ENCODE measurements at places on chromosomes 7 and 10.

- DNase-seq = no peak
These were observed 1.6 kb upstream of the IDI1 start for GRCh38 chr10:1050554-1050953.

- no peak for DNase-seq
These were observed 34.5 kb downstream of the DOCK1 start for GRCh38 chr10:126939706-126940105.

DNA sequence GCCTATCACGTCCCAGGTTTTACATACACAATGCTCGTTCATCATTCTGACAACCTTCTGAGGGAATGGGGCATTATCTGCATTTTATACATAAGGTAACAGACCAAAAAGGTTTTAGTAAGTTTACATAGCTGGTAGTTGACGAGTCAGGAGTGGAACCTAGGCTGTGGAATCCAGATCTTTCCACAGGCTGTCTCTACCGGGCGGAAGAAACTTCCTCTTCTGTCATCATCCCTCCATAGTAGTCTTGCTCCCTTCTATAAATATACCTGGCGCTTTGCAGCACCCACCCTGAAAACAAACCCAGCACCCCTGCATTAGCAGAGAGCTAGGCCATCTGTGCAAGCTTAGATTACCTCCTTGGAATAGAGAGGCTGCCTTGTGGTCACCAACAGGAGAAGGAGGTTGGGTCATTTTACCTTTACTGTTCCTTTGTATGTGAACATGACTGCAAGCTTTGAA is 1.3 kb downstream of the TSPAN13 start:
- no peak for DNase-seq

DNA sequence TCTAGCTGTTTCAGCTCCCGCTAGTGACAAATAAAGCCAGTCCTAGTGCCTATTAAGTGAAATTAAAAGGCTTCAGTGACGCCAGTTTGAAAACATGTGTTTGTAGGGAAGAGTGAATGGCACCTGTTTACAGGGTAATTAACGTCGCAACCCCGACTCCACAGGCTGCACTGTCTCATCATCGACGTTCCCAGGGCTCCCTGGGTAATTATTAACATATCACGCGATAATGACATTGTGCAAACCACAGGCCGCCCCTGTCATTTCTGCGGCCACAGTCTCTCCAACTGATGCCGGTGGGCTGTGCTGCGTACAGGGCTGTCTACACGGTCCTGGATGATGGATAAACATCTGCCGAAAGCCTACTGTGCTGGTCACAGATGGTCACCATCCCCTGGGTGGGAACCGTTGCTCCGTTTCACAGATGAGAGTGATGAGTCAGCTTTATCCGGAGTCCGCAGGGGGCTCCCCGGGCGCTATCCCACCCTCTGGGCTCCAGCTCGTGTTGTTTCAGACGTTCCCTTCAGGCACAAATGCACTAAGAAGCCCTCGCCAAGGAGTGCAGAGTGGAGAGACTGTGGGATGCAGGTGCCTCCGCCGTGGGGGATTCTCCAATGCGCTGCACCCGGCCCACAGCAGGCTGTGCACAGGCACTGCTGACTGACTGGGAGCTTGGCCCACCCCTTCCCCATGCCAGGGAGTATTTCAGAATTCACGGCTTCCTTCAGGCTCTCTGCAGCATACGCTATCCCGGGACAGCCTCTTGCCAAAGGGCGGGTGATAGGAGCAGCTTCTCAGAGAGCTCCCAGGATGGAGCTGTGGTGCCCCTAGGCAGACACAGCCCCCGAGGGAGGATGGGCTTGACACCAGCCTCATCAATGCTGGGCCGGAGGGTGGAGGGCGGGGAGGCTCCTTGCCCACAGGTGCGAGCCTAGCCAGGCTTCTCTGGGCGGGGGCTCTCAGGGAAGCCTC is 491.8 kb upstream of the FOXK1 start:
- DNase-seq = no peak

- DNase-seq = no peak
These were observed 319.6 kb downstream of the GLRX3 start for GRCh38 chr10:130455791-130456190.

DNA sequence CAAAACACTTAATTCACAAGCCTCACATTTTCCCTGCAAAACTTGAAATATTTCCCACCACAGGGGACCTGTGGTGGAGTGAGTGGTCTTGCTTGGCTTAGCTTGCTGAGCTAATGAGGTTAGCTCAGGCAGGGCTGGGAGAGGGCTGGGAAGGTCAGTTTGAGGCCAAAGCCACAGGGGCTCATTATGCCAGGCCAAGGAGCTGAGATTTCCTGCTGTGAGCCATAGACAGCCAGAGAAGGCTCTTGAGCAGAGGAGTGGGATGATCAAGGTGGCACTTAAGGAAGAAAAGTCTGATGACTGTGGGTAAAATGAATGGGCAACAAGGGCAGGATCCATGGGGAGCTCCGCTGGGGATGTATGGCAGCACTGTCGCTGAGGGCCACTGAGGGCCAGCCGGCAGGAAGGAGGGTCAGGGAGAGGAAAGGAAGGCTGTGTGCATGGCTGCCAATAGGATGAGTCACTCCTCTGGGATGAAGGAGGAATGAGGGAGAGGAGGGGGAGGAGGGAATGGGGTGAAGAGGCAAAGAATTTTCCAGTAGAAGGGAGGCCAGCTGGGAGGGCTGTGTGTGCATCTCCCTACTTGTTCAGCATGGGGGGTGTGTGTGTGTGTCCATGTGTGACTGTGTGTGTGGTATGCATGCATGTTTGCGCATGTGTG is 18.7 kb upstream of the ZNF488 start:
- no peak for DNase-seq

- no peak for DNase-seq
These were observed 582.7 kb downstream of the REEP3 start for GRCh38 chr10:64103750-64104470.

DNA sequence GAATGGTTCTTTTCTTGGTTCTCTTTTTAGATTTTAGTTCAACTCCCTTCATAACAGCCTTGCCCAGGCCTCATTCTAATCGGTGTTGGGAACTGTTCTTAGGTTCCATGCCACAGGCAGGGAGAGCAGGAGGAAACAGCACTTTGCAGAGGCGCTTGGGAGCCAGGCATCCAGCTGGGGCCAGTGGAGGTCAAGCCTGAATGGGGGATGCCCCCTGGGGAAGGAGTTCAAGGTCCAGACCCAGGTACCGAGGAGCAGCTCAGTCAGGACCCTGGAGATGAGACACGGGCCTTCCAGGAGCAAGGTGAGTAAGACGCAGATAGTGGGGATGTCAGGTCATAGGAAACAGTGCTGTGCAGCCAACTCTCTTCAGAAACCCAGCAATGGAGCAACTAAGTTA is 4.5 kb downstream of the ZSCAN25 start:
- DNase-seq = no peak

- no peak for DNase-seq
These were observed 228.2 kb upstream of the SEMA3A start for GRCh38 chr7:84422790-84423189.

DNA sequence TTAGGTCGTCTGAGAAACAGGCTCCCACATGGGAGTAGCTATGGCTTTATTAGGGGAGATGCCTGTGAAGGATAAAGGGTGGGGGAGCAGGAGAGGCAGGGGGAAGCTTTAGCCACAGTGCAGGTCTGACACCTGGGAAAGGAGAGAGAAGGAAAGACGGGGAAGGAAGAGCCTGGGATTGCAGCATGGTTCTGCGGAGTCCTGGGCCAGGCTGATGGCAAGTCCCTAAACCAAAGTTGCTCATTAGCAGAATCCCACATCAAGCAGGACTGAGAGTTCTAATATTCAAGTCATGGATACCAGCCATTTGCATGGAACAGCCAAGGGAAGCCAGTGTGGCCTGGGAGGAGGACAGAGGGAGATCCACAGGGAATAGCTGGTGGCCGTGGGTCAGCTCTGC is 414.8 kb downstream of the RPS24 start:
- no peak for DNase-seq

DNA sequence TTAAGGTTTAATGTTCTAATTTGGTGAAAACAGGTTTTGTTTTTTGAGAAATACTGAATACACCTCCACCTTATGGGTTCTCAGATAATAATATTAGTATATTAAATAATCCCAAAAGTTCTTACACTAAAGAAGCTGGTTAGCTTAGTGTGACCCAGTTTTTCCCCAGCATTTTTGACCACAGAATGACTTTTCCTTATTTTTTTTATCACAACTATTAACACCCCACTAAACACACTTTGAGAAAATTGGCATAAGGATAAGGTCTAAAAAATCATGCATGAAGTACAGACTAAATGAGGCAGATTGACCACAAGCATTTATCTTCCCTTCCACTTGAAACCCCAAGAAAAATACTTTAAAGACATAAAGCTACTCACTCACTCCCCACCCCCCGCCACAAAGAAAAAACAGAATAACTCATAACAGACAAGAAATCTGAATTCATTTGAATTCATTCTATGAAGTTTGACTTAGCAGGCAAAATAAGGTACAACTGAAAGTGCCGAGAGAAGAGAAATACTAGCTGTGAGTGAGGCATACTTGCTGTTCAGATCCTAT is 49.7 kb upstream of the WNT16 start:
- DNase-seq = no peak

DNA sequence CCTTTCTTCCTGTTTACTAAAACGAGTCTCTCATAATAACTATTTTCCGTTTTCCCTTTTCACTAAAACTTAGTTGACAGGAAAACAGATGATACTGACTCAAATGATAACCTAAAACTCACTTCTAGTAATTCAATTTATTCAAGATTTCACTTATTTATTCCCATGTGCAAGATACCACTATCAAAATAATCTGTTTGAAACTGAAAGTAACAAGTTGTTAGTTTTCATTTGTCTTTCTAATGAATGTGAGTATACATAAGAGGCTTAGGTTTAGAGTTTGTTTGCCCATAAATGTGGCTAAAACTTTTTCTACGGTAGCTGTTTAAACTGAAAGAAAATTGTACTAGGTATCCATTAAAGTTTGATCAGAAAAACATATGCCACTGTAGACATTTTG is 314.9 kb upstream of the STEAP1 start:
- DNase-seq = no peak

DNA sequence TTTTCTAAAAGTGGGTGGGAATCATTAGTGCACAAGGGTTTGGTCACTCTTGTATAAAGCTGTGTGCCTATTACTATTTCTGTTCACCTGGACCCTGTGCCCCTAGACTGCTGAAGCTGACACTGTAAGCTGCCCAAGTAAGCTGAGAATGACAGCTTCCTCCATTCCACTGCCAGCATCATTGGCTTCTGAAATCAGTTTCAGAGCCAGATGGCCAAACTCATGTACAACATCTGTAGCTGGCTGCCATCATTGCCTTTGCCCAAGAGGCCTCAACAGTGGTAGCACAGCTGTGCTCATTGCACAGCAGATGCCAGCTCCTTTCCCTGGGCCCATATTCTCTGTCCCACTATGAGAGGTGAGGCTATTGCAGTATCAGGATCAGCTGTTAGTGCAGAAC is 165.7 kb downstream of the CPEB3 start:
- DNase-seq = no peak

- DNase-seq = no peak
These were observed 467.4 kb upstream of the SORCS1 start for GRCh38 chr10:107631876-107632275.

DNA sequence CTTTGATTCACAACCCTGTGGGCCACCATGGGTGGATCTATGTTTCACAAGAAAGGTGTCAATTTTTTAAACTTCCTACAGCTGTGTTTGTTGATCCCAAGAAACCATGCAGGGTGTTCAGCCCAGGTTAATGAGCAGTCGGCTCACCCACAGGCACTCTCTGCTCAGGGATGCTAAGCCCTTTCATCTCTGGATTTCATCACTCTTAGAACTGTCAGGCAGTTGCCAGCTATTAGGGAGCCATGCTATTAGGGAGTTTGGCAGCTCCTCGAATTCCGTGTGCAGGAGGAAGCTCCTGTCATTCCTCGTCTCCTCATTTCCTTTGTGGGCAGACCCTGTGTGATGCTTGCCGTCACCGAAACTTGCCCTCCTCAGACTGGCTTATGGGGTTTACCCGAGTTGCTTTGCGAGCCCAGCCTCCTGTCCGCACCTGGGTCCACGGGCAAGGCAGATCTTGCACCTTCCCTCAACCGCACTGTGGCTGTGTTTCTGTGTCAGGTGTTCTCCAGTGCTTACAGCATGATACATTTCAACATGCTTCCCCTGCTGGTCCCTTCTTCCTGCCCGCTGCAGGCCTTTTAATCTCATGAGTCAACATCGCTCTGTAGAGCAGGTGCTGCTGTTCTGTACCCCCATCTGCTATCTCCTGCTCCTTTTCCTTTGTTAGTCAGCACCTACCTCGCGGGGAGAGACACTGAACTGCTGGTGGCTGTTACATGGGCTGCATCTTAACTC is 509.8 kb downstream of the SUGCT start:
- no peak for DNase-seq

DNA sequence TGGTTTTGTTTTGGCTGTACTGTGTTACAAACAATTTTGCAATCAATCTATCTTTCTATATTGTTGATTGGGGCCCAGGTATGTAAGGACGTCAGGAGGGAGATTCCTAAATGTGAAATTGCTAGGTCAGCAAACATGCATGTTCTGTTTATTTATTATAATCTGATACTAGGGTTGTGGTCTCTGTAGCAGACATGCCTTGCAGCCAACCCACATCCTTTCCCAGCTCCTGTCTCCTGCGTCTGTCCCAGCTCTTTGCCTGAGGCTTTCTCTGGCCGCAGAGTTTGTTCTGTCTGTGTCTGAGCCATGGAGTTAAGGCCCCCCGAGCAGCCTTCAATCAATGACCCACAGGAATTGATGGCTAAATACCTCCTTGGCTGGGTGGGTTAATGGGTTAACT is 124.0 kb upstream of the ZEB1 start:
- DNase-seq = no peak

DNA sequence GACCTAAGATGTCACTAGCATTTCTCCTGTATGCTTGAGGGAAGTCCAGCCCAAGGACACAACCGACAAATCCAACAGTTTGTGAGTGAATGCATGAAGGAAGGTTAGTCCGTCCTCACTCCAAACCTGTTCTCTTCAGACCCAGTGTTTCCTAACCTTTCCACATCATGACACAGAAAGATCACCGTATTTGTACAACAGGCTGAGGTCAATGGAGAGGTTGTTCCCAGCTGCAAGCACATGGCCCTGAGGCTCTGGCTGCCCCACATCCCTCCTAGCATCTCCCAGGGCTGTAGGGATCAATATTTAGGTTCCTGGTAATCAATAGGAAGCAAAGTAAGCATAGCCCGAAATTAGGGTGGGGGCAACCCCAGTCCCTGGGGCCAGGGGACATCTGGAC is 227.9 kb downstream of the PLXNA4 start:
- no peak for DNase-seq

GRCh38 chr10:266974-267425 is 131.7 kb downstream of the ZMYND11 start:
- DNase-seq = no peak

- no peak for DNase-seq
These were observed 7.0 kb downstream of the NAPEPLD start for GRCh38 chr7:103141753-103142404.

DNA sequence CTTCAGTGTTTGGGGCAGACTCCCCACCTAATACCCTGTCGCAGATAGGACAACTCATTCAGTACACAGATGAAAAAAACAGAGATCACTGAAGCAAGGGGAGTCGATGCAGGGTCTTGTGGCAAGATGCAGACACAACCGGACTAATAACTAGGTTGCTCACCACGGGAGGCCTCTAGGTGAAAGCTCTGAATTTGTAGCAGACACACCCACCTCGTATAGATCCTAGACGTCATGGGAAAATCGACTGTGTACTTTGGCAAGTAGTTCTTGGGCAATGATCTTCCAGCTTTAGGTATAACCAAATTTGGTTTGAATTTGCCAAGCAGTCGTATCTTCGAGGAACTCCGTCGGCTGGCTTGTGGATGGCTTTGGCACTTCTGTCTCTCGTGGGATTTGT is 88.1 kb downstream of the TCF7L2 start:
- no peak for DNase-seq

GRCh38 chr7:22972207-22972606 is 41.7 kb downstream of the HYCC1 start:
- DNase-seq = no peak

- no peak for DNase-seq
These were observed 4.1 kb downstream of the XPNPEP1 start for GRCh38 chr10:109919220-109919619.

All from progenitor cell of endocrine pancreas (in vitro differentiated cells).